Mesothelial cell of epicardium (in vitro differentiated cells): ENCODE measurements at places on chromosomes 16 and 17.

- H3K4me3 ChIP-seq, result no peak overlapping the region
- DNase-seq, result no peak
- no peaks in the 10 kb centered on the region for H3K4me1 ChIP-seq
- H3K36me3 ChIP-seq, result peaks cover 15% of the 10 kb centered on the region
- no peak overlapping the region for H3K27ac ChIP-seq
- H3K27me3 ChIP-seq, result no peaks in the 10 kb centered on the region
Observed at GRCh38 chr17:29905086-29905878, 24.7 kb downstream of the SSH2 start.

DNA sequence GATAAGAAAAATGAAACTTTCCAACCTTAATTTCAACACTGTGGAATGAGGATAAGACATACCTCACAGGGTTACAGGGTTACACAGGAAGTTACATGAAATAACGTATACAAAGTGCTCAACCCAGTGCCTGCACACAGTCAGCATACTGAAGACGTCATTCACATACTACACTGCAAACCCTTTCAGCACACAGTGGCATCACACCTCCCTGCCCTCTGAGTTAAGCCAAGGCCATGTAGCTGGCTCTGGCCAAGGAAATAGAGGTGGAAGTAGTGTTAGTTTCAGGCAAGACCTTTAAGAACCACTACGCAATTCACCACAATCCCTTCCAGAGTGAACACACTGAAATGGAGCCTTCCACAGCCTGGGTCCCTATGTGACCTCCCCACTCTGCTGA is 46.6 kb upstream of the GSG1L start:
- no peak overlapping the region for H3K4me3 ChIP-seq
- H3K27ac ChIP-seq, result peak overlapping the region; percentile 54
- no peak for DNase-seq
- peaks cover 6% of the 10 kb centered on the region for H3K4me1 ChIP-seq
- H3K27me3 ChIP-seq, result no peaks in the 10 kb centered on the region

DNA sequence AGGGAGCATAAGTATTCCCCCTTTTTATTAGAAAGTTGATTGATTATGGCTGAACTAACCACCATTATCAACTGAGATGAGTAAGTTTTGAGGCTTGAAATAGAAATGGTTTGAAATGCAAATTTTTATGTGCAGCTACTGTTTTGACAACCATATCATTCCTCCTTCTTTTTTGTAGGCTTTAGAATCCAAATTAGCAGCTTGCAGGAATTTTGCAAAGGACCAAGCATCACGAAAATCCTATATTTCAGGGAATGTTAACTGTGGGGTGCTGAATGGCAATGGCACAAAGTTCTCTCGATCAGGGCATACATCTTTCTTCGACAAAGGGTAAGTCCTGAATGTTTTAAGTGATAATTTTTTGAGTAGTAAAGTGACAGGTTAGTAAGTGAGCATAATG is 24.1 kb downstream of the NDEL1 start:
- no peaks in the 10 kb centered on the region for H3K27me3 ChIP-seq
- DNase-seq, result no peak
- no peak overlapping the region for H3K27ac ChIP-seq
- H3K36me3 ChIP-seq, result peaks cover 39% of the 10 kb centered on the region

GRCh38 chr16:66002601-66003000 is 363.9 kb upstream of the CDH5 start:
- DNase-seq, result no peak
- H3K27me3 ChIP-seq, result peaks cover 13% of the 10 kb centered on the region
- H3K4me1 ChIP-seq, result peaks cover 4% of the 10 kb centered on the region
- no peak overlapping the region for H3K4me3 ChIP-seq

GRCh38 chr16:70418274-70418992 is 20.5 kb downstream of the ST3GAL2 start:
- H3K27me3 ChIP-seq, result no peaks in the 10 kb centered on the region
- no peak overlapping the region for H3K4me3 ChIP-seq
- H3K36me3 ChIP-seq, result peaks cover 8% of the 10 kb centered on the region
- no peak overlapping the region for H3K27ac ChIP-seq
- peaks cover 14% of the 10 kb centered on the region for H3K4me1 ChIP-seq

DNA sequence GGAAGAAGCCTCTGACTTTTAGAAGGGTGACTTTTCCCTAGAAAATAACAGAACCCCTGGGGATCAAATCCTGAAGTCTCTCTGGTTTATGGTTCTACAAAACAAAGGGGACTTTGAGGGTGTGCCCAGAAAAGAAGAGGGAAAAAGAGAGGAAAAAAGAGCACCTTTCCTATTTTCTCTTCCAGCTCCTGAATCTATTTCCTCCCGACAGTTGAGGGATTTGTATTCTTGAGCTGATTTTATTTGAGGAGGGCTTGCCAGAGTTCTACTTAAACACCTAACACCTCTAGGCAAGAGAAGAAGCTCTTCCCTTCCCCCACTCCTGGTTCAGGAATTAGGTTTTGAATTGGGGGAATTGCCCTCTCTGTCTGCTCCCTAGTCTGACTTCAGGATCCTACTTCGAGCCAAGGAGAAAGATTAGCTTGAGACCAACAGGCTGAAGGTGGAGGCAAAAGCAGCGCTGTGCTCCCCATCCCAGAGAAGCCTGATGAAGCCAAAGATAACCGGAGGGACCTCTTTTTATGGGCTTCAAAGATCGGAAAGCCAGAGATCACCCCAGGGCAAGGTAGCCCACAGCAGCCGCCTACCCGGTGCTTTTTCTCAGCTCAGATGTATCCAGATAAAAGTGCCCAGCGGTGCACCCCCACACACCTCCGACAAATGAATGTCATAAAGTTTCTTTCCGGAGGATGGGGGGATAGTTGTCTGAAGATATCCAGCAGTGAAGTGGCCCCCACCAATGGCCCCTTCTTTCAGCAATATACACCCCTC is 796 bp downstream of the HOXB3 start:
- H3K27ac ChIP-seq, result peak overlapping the region; percentile 100
- peaks cover 53% of the 10 kb centered on the region for H3K4me1 ChIP-seq
- H3K36me3 ChIP-seq, result peaks cover 39% of the 10 kb centered on the region
- peak overlapping the region; percentile 90 for H3K4me3 ChIP-seq
- DNase-seq, result no peak
- H3K27me3 ChIP-seq, result no peaks in the 10 kb centered on the region

DNA sequence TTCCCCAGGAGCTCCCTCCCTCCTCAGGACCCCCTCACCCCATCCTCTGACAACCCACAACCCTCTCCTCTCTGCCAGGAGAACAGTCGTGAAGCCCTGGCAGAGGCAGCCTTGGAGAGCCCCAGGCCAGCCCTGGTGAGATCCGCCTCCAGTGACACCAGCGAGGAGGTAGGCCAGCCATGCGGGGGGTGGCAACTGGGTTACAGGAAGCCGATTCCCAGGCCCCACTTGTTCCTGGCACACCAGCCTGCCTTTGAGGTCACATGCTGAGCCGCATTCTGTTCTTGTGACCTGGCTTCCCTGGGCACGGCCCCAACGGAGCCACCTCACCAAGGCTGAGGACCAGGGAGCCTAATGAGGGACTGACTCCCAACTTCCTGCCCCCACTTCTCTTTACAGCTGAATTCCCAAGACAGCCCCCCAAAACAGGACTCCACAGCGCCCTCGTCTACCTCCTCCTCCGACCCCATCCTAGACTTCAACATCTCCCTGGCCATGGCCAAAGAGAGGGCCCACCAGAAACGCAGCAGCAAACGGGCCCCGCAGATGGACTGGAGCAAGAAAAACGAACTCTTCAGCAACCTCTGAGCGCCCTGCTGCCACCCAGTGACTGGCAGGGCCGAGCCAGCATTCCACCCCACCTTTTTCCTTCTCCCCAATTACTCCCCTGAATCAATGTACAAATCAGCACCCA is 7.9 kb downstream of the NAT9 start:
- H3K27ac ChIP-seq, result peak overlapping the region; percentile 8
- peaks cover 20% of the 10 kb centered on the region for H3K4me1 ChIP-seq
- H3K36me3 ChIP-seq, result peaks cover 15% of the 10 kb centered on the region
- no peaks in the 10 kb centered on the region for H3K27me3 ChIP-seq
- no peak overlapping the region for H3K4me3 ChIP-seq
- DNase-seq, result no peak

DNA sequence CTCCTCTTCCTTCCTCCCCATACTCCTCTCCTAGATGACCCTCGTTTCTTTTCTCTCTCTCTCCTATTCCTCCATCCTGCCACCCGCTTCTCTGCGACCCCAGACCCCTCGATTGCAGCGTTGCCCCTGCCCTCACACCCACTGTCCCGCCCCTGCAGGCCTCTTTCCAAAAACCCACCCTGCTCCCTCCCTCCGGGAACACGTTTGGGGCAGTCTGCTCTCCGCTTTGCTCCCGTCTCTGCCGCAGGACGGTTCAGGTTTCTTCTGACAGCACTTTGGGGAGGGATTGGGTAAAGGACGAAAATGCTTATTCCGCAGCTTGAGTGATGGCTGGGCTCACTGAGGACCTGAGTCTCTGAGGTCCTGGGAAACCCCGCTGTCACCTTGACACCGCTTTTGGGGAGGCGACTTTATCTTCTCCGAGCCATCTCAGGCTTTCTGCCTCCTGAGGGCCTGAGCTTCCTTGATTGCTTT is 690 bp downstream of the NDE1 start:
- peak overlapping the region; percentile 94 for H3K27ac ChIP-seq
- no peaks in the 10 kb centered on the region for H3K27me3 ChIP-seq
- H3K4me3 ChIP-seq, result peak overlapping the region; percentile 99
- DNase-seq, result peak; percentile 41
- peaks cover 20% of the 10 kb centered on the region for H3K4me1 ChIP-seq
- H3K36me3 ChIP-seq, result no peaks in the 10 kb centered on the region

- H3K4me1 ChIP-seq, result peaks cover 12% of the 10 kb centered on the region
- DNase-seq, result no peak
- peaks cover 5% of the 10 kb centered on the region for H3K36me3 ChIP-seq
Observed at GRCh38 chr16:67115639-67116038, 5.9 kb downstream of the PHAF1 start.

GRCh38 chr17:82931699-82932517 is 92.1 kb upstream of the ZNF750 start:
- peaks cover 41% of the 10 kb centered on the region for H3K36me3 ChIP-seq
- DNase-seq, result no peak
- no peak overlapping the region for H3K27ac ChIP-seq
- no peaks in the 10 kb centered on the region for H3K27me3 ChIP-seq
- no peaks in the 10 kb centered on the region for H3K4me1 ChIP-seq

GRCh38 chr17:17840751-17841591 is 4.2 kb upstream of the SREBF1 start:
- H3K36me3 ChIP-seq, result no peaks in the 10 kb centered on the region
- peak overlapping the region; percentile 33 for H3K4me3 ChIP-seq
- H3K4me1 ChIP-seq, result peaks cover 38% of the 10 kb centered on the region
- H3K27ac ChIP-seq, result peak overlapping the region; percentile 93
- no peaks in the 10 kb centered on the region for H3K27me3 ChIP-seq

- H3K4me3 ChIP-seq, result no peak overlapping the region
- DNase-seq, result no peak
- no peaks in the 10 kb centered on the region for H3K4me1 ChIP-seq
- H3K27ac ChIP-seq, result no peak overlapping the region
- no peaks in the 10 kb centered on the region for H3K36me3 ChIP-seq
Observed at GRCh38 chr16:7324321-7324720, 8.3 kb upstream of the RBFOX1 start.

DNA sequence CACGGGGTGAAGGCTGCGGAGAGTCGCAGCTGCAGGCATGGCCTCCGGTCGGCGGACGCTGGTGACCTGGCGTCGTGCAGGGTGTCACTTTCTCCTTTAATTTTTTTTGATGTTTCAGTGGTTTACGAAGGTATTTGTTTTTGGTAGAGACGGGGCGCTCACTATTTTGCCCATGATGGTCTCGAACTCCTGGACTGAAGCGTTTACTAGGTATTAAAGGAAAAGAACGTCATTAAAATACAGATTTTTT is 17.1 kb downstream of the ZNF213 start:
- peak overlapping the region; percentile 65 for H3K4me3 ChIP-seq
- no peak for DNase-seq
- peaks cover 28% of the 10 kb centered on the region for H3K27me3 ChIP-seq
- peak overlapping the region; percentile 56 for H3K27ac ChIP-seq

GRCh38 chr17:17696085-17696484 is 14.8 kb downstream of the RAI1 start:
- H3K4me3 ChIP-seq, result peak overlapping the region; percentile 74
- H3K27ac ChIP-seq, result peak overlapping the region; percentile 98
- no peak for DNase-seq
- H3K36me3 ChIP-seq, result no peaks in the 10 kb centered on the region

GRCh38 chr16:9526791-9527190 is 435.3 kb downstream of the HAPSTR1 start:
- H3K27ac ChIP-seq, result no peak overlapping the region
- H3K4me3 ChIP-seq, result no peak overlapping the region
- H3K27me3 ChIP-seq, result no peaks in the 10 kb centered on the region
- H3K4me1 ChIP-seq, result peaks cover 44% of the 10 kb centered on the region
- no peaks in the 10 kb centered on the region for H3K36me3 ChIP-seq

- H3K27me3 ChIP-seq, result no peaks in the 10 kb centered on the region
- H3K4me1 ChIP-seq, result peaks cover 12% of the 10 kb centered on the region
- no peak overlapping the region for H3K27ac ChIP-seq
- H3K36me3 ChIP-seq, result peaks cover 4% of the 10 kb centered on the region
- no peak overlapping the region for H3K4me3 ChIP-seq
Observed at GRCh38 chr16:47667956-47668355, 206.8 kb downstream of the PHKB start.

- H3K27me3 ChIP-seq, result no peaks in the 10 kb centered on the region
- no peaks in the 10 kb centered on the region for H3K36me3 ChIP-seq
- peaks cover 45% of the 10 kb centered on the region for H3K4me1 ChIP-seq
- peak overlapping the region; percentile 77 for H3K27ac ChIP-seq
Observed at GRCh38 chr17:4858068-4858881, 25.1 kb downstream of the MINK1 start.

- peak; percentile 91 for DNase-seq
- H3K27me3 ChIP-seq, result no peaks in the 10 kb centered on the region
Observed at GRCh38 chr16:67561824-67562525, 351 bp upstream of the CTCF start.

DNA sequence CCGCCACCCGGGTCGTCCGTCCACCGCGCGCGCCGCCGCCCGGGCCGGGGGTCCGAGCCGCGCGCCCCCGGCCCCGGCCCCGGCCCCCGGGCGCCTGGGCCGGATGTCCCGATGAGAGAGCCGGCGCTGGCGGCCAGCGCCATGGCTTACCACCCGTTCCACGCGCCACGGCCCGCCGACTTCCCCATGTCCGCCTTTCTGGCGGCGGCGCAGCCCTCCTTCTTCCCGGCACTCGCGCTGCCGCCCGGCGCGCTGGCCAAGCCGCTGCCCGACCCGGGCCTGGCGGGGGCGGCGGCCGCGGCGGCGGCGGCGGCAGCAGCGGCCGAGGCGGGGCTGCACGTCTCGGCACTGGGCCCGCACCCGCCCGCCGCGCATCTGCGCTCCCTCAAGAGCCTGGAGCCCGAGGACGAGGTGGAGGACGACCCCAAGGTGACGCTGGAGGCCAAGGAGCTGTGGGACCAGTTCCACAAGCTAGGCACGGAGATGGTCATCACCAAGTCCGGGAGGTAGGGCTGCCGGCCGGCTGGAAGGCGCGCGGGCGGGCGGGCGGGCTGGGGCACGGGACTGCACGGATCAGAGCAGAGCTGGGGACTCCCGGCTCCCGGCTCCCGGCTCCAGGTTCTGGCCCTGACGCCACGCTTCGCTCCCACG is 548 bp downstream of the TBX2 start:
- H3K4me3 ChIP-seq, result peak overlapping the region; percentile 86
- peaks cover 40% of the 10 kb centered on the region for H3K4me1 ChIP-seq
- peak overlapping the region; percentile 95 for H3K27ac ChIP-seq
- H3K36me3 ChIP-seq, result peaks cover 22% of the 10 kb centered on the region
- DNase-seq, result peak; percentile 55
